Activated T-cell treated with anti-CD3 and anti-CD28 coated beads, Interleukin-2, amount 50 U/mL, for 1 hour (primary cell): ENCODE measurements at places on chromosomes 2 and 18.

- no peak for DNase-seq
These were observed 422.2 kb upstream of the POU3F3 start for GRCh38 chr2:104431701-104432121.

GRCh38 chr2:96898135-96898505, 28.2 kb upstream of the SEMA4C start:
- no peak for DNase-seq

DNA sequence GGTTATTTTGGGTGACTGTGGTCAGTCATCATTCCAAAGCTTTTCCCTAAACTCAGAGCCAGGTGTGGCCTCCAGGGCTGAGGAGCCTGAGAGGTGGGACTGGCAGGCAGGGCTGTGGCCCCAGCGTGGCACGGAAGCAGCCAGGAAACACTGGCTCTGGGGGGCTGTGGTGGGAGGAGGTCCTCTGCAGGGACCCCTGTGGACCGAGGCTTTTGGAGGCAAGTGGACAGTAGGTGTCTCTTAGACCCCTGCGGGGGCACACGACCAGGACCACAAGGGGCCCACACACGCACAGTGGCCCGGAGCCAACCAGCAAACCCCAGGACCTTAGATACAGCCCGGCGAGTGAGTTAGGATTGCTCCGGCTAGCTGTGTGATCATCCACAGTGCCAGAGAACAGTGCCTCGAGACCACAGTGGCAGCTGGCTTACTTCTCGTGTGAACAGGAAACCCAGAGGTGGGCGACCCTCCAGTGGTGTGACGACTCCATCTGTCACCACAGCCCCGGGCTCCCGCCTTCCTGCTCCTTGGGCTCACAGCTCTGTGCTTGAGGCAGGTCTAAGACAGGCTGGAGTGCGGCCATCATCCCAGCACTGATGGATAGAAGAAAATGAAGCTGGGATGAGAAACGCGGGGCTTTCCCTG, 1.6 kb upstream of the RTP5 start:
- peak; percentile 64 for DNase-seq

GRCh38 chr18:44681076-44681970, 635 bp downstream of the SETBP1 start:
- no peak for DNase-seq

DNA sequence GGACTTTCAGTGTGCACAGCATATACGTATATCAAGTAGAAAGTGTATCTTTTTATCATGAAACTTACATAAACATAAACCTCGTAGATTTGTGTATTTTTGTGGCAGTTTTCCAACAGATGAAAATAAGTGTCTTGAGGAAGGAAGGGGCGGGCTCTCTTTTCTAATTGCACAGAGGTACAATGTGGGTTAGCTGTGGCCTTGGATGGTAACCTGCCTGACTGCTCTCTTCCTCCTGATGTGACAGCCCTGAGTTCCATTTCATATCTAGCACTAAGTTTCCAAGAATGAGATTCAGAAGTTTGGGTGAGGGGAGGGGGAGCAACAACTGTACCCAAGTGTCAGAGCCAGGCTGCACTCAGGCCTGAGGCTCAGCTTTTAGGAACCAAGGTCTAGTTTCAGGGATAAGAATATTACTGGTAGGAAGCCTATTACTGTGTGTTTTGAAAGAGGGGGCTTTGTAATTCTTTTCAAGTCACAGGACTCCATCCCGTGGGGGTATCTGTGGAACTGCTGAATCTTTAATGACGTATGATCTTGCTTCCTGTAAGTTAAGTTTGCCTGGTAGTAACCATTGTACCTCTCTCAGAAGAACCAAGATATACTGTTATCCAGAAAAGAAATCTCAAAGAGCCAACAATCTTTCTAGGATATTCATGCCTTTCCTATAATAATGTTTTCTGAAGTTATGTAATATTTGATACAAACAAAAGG, 483.7 kb downstream of the PTPRM start:
- no peak for DNase-seq

DNA sequence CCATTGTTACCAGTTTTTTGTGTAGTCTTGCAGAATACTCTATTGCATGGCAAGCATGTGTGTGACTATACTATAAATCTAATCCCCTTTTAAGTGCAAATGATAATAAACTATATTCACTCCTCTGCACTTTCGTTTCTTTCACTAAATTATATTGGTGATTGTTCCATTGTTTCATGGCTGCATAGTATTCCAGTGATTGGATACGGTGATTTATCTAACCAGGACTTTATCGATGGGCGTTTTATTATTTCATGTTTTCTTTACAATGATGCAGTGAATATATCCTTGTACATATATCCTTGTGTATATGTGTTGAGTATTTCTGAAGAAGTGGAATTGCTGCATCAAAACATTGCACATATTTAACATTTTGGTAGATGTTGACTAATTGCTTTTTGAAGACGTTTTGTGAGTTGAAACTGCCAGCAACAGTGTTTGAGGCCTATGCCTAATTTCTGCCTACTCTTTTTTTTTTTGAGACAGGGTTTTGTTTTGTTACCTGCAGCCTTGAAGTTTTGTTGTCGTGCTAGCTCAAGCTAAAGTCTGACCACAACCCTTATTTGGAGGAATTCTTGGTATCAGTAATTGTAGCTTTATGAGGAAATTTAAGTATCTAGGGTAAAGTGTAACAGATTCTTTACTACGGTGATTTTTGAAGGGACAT, 2.7 kb downstream of the MIB1 start:
- DNase-seq, result no peak
